ENCODE measurements at places on chromosomes 13 and 19.

- DNase-seq = no peak
Observed at GRCh38 chr19:11196406-11197287, 698 bp downstream of the KANK2 start.

DNA sequence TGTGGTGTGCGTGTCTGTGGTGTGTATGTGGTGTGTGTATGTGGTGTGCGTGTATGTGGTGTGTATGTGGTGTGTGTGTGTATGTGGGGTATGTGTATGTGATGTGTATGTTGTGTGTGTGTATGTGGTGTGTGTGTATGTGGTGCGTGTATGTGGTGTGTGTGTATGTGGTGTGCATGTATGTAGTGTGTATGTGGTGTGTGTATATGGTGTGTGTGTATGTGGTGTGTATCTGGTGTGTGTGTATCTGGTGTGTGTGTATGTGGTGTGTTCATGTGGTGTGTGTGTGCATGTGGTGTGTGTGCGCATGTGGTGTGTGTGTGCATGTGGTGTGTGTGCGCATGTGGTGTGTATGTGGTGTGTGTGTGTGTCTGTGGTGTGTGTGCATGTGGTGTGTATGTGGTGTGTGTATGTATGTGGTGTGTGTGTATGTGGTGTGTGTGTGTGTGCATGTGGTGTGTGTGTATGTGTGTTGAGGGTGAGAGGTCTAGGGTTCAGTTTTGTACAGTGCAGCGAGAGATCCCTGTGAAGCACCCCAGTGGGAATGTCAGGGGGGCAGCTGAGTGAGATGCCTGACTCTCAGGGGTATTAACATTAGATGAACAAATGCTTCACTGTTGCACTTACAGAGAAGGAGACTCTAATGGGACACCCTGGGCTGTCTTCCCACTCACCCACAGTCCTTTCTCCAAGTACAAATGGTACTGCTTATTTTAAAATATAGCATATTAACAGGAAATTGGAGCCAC lies 61.3 kb upstream of the MEDAG start:
- DNase-seq = no peak

DNA sequence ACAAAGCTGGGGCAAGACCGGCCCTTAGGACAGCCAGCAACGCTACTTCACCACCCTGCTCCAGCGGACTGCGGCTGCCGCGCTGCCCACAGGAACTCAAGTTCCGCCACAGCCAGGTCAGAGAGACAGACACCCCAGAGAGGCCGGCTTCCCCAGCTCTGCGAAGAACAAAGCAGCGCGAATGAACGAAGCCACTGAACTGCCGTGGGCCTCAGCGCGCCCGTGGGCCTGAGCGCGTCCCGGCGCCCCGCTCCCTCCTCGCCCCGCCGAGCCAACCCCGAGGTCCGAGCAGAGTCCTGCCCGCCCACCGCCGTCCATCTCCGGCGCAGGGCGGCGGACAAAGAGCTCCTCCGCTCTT lies 158.4 kb downstream of the RNF17 start:
- no peak for DNase-seq

DNA sequence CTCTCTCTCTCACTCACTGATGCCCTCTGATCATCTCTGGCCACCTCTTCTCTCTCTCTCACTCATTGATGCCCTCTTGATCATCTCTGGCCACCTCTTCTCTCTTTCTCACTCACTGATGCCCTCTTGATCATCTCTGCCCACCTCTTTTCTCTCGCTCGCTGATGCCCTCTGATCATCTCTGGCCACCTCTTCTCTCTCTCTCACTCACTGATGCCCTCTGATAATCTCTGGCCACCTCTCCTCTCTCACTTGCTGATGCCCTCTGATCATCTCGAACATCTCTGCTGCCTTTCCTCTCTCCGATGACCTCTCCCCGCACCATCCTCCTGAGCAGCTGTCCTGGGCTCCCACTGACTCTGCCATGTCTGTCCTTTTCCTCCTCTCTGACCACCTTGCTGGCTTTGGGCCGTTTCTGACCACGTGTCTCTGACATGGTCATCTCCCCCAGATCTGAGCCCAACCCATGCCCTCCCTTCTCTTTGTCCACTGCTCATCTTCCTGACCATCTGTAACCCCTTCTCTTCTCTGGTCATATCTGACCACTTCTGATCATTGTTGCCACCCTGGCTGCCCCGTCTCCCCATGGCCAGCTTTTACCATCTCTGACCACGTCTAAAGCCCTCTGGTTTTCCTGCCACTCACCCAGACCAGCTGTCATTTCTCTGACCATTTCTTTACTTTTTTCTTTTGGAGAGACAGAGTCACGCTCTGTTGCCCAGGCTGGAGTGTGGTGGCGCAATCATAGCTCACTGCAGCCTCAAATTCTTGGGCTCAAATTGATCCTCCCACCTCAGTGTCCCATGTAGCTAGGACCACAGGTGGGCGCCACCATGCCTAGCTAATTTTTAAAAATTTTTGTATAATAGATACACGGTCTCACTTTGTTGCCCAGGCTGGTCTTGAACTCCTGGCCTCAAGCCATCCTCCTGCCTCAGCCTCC lies 2.4 kb downstream of the LRFN3 start:
- no peak for DNase-seq

DNA sequence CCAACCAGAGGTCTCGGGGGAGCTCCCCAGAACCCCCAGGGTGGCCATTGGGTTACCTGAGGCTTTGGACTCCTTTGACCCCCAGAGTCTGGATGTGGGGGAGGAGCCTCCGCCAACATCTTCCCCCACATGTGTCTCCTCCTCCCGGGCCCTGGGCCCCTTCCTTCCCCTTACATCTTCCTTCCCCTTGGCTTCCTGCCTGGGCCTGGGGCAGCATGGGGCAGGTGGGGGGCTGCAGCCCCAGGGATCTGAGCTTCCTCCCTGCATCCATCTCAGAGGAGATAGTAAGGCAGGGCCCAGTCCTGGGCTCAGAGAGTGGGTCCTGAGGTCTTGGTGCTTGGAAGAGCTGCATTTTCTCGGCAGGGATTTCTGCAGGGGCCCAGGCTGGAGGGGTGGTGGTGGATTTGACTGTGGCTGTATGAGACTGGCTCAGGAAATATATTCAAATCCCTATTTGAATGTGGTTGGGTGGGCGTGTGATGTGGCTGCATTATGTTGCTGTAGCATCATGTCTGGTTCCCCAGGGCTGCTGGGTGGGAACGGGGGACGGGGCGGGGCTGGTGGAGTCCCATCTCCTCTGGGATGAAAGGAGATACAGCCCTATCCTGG lies 919 bp downstream of the VAV1 start:
- DNase-seq = no peak

DNA sequence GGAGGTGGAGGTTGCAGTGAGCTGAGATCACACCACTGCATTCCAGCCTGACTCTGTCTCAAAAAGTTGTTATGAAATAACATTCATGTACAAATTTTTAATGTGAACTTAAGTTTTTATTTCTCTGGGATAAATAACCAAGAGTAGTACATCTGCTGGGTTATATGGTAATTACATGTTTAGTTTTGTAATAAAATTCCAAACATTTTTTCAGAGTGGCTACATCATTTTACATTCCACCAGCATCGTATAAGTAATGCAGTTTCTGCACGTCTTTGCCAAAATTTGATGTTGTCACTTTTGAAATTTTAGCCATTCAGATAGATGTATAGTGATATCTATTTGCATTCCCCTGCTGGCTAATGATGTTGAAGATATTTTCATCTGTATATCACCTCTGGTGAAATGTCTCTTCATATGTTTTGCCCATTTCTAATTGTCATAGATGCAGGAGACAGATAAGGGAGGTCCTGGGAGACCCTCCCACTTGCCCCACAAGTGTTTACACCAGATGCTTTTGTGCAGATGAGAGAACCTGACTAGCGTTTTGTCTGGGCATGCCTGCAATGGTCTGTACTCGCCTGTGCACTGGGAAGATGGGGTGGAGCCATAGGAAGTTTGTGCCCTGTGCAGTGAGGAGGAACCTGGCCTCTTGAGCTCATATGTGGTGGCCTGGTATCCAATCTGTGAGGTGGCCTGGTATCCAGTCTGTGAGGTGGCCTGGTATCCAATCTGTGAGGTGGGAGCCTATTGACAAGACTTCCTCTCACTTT lies 12.7 kb upstream of the KBTBD6 start:
- DNase-seq = no peak

- no peak for DNase-seq
Observed at GRCh38 chr13:105928048-105928447, 607.4 kb downstream of the EFNB2 start.

DNA sequence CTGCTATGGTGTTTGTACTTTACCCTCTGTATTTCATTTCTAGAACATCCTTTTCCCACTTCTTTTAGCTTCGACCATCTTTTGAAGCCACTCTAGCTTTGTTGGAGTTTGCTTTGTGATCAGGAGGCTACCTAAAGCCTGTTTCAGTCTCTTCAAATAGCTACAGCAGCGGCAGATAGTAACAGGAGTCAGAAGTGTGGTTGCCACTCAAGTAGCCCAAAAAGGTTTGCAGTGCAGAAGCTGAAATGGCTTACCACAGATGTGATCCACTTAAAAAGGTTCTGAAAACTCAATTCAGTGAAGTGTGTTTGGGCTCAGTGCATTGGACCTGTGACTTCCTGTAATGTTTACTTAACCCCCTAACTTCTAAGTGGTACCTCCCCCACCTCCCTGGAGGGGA lies 26.2 kb downstream of the WASF3 start:
- DNase-seq = no peak

- no peak for DNase-seq
Observed at GRCh38 chr13:67147342-67148133, 82.6 kb downstream of the PCDH9 start.

- DNase-seq = peak; percentile 92
Observed at GRCh38 chr19:510606-511100, 3.4 kb downstream of the TPGS1 start.

GRCh38 chr13:48644141-48644540 lies 9.6 kb upstream of the CYSLTR2 start:
- no peak for DNase-seq

GRCh38 chr13:108470921-108471320 lies 158.5 kb upstream of the MYO16 start:
- no peak for DNase-seq

- DNase-seq = no peak
Observed at GRCh38 chr13:35914662-35915061, 216.5 kb downstream of the DCLK1 start.

DNA sequence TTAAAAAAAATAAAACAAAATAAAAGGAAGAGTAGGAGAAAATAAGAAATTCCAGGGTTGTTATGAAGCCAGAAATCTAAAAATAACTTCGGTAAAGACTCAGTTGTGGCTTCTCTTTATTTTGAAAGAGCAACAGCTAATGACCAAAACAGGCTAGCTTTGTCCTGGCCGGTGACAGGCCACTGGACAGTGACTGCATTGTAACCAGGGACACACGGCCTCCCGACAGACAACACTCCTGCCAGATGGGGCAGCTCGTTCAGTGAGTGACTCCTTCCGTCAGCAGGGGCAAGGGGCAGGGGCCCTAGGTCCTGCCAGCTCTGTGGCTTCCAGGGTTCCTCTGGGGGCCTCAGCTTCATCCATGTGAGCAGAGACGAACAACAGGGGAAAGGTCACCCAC lies 173.4 kb downstream of the KATNAL1 start:
- DNase-seq = no peak

DNA sequence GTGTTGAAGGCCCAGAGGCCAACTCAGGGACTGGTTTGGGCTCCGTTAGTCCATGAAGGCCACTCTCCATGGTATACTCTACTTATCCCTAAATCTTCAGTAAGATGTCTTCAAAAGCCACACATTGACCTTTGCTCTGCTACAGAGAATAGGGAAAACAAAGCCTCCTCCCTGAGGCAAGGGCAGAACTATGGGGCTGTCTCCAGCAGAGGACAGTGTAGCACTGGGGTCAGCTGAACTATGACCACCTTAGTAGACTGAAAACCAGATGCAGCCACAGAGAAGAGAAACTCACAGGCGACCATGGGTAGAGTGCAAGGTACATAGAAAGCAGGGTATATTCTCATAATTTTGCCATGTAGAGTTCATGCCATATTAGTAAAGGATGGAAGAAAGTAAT lies 587.4 kb downstream of the LMO7 start:
- DNase-seq = no peak

DNA sequence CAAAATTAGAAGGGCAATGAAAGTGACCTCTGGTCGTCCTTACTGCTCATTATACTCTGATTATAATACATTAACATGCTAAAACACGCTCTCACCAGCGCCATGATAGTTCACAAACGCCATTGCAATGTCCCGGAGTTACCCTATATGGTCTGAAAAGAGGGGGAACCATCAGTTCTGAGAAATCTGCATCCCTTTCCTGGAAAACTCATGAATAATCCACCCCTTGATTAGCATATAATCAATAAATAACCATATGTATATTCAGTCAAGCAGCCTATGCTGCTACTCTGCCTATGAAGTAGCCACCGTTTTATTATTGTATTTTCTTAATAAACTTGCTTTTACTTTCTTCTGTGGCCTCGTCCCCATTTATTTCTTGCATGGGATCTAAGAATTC lies 24.6 kb upstream of the SLITRK6 start:
- DNase-seq = no peak

DNA sequence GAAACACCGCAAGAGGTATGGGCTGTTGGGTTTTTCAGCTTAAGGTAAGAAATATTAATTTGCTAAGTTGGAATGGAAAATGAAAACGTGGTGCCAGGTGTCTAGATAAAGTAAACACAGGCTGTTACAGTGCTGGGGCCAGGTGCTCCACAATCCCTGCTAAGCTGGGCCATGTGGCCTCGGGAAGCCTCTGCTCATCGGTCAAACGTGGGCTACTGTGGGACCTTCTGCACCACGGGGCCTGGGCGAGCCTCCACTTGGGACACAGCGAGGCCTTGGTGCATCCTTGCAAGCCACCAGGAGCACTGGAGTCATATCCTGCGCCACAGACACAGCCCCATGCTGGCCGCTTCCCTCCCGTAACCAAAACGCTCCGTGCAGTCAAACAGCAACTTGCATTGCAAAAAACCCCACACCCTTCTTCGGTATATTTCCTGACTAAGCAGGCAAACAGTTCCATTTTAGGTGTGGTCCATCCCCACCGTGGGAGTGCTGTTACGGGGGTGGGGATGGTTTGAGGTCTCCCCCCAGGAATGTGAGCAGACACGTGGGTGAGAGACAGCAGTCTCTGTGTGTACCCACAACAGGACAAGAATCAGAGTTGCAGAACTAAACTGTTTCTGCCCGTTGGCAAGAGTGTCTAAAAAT lies 96.3 kb upstream of the SOX1 start:
- no peak for DNase-seq

GRCh38 chr19:12364391-12365235 lies 870 bp downstream of the ZNF442 start:
- no peak for DNase-seq

GRCh38 chr13:64855506-64855905 lies 2374.6 kb downstream of the PCDH9 start:
- DNase-seq = no peak

DNA sequence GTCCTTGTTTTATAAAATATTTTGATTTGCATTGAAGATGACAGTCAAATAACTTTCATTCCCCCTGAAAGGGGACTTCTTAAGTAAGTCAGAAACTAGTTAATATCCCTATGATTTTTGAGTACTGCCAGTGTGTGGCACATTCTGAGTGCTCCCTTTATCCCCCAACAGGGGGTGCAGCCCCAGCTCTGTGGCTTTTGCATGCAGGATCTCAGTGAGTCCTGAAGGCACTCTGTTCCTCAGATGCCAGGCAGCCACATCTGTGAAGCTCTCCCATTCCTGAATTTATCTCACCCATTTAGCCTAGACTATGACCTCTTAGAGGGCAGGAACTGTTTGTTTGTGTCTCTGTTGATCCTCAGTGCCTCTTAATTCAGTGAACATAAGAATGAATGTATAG lies 123.1 kb downstream of the CDK8 start:
- DNase-seq = no peak

GRCh38 chr13:36131931-36132297 lies 732 bp upstream of the DCLK1 start:
- DNase-seq = no peak

Data from activated CD4-positive, alpha-beta T cell treated with anti-CD3 and anti-CD28 coated beads, Interleukin-2, amount 50 U/mL, for 4 hours (primary cell).